ENCODE measurements at places on chromosomes 4 and X.

GRCh38 chrX:15619053-15619755 lies 18.4 kb upstream of the ACE2 start:
- DNase-seq: no peak

DNA sequence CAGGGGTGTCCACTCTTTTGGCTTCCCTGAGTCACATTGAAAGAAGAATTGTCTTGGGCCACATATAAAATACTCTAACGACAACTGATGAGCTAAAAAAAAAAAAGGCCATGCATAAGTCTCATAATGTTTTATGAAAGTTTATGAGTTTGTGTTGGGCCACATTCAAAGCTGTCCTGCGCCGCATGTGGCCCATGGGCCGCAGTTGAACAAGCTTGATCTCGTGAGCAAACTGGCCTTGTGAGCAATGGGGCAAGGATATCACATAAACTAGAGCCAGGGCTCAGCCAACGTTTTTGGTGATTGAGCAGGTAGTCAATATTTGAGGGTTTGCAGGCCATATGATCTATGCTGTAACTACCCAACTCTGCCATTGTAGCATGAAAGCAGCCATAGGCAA lies 44.6 kb upstream of the PHKA2 start:
- DNase-seq: no peak

GRCh38 chr4:168308912-168309311 lies 9.6 kb downstream of the DDX60 start:
- DNase-seq: no peak

DNA sequence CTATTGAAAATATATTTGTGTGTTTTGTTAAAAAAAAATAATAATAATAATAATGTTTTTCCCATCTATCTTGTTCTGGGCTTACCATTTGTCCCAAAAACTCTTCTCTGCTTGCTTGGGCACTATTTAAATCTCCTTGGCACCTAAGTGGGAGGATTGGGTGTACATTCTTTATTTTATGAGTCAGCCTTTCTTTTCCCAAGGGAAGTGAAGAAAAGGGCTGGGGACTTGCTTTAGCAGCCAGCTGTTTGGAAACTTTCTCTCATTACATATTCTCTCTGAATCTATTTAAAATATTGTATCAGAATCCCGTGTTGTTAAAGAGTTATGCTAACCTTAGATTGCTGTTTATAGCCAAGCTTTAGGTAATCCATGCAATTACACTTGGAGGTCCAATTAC lies 2332.4 kb downstream of the ARAP2 start:
- no peak for DNase-seq

GRCh38 chr4:169017971-169018370 lies 7.9 kb upstream of the CBR4 start:
- DNase-seq: no peak

DNA sequence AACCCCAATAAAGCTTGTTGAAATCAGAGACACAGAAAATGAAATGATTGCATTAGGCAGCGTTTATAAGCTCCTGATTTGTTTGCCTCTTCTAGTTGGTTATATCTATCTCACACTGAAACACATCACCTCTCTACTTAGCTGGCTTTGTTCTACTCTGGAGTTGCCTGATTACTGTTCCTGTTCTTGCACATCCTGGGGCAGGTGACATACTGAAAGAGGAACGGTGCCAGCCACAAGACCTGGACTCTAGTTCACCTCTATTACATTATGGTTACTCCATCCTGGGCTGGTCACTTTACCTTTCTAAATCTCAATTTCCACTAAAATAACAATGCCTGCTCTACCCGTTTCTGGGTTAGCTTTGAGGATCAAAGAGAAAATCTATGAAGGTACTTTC lies 47.9 kb downstream of the TRIM2 start:
- no peak for DNase-seq

GRCh38 chrX:2676794-2677675 lies 14.1 kb upstream of the CD99 start:
- no peak for DNase-seq

DNA sequence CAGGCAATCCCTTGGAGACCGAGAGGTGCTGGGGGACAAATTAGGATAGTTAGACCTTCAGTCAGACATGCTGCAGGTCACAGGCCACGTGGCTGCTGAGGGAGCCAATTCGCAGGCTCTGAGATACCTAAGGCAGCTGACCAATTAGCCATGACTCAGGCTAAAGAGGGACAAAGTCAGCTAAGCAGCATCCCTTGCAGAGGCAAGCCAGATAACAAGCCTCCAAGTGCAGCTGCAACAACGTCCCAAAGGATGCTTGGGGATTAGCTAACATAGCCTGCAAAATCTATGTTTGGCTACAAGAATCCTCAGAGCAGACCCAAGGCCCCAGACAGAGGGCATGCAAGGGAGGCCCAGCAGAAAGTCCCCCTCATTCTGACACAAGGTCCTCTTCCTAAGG lies 93.5 kb downstream of the SEL1L3 start:
- DNase-seq: no peak

DNA sequence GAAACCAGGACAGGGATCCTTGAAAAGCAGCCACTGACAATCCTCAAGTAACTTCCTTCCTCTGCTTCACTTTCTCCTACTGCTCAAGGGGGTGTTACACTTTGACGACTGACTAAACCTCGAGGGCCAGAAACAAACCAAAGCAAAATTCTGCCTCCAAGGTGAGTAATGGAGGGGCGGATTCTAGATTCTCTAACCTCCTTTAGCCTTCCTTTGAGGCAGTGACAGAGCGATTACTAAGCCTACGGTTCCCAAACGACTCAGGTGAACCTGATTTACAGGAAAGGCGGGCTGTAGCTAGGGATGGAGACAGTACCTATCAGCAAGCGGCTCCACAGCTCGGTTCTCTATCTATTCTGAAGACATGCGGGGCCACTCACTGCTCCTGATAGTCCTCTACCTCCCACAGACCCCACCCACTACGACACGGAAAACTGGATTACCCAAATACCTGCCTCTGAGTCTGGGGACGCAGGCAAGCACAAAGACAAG lies 487 bp downstream of the TBCK start:
- no peak for DNase-seq

- DNase-seq: no peak
Observed at GRCh38 chr4:90105274-90105673, 21.9 kb upstream of the CCSER1 start.

DNA sequence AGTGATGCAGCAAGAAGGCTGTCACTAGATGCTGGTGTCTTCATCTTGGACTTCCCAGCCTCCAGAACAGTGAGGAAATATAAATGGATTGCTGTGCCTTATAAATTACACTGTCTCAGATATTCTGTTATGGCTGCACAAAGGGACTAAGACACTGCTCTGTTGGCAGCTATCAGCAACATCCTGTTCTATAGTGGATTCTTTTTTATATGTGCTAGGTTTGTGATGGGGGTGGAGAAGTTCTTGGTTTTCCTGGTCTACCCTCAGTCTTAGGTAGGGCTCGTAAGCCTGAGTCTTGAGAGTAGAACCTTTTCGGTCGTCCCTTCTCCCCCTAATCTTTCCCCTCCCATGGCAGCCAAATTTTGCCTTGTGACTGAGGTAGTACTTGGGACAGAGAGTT lies 17.3 kb downstream of the STIM2 start:
- DNase-seq: no peak

GRCh38 chr4:1869530-1870327 lies 1.5 kb upstream of the NSD2 start:
- no peak for DNase-seq

GRCh38 chrX:14497184-14497666 lies 32.1 kb upstream of the GLRA2 start:
- no peak for DNase-seq

- no peak for DNase-seq
Observed at GRCh38 chrX:118212817-118213183, 96.2 kb upstream of the KLHL13 start.

GRCh38 chrX:103183912-103184311 lies 31.0 kb upstream of the BEX4 start:
- DNase-seq: no peak

DNA sequence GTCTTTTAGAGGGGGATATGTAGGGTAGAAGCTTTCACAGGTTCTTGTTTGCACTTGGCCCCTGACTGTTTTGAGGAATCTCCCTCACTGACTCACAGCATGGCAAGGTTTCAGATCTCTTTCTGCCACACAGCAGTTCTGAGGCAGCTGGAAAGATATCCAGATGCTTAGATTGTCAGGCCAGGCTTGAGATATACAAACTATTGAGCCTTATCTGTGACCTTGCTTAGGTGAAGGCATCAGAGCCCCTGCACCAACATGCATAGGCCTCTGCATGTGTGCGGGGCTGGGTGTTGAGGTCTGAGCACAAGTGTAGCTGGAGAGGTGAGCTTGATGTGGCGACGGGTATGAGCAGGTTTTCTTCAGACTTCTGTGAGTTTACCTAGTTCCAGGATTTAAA lies 80.9 kb upstream of the MSANTD1 start:
- DNase-seq: no peak

GRCh38 chrX:152902502-152902820 lies 4.6 kb downstream of the ZNF185 start:
- DNase-seq: no peak

GRCh38 chr4:31185014-31185585 lies 464.9 kb downstream of the PCDH7 start:
- DNase-seq: no peak

GRCh38 chrX:150293311-150294013 lies 69.7 kb upstream of the MAMLD1 start:
- DNase-seq: no peak

- DNase-seq: no peak
Observed at GRCh38 chr4:7288751-7289523, 96.6 kb downstream of the SORCS2 start.

GRCh38 chrX:32599156-32599555 lies 612.2 kb downstream of the DMD start:
- DNase-seq: no peak

- DNase-seq: no peak
Observed at GRCh38 chrX:68532831-68533533, 34.1 kb downstream of the YIPF6 start.

- DNase-seq: no peak
Observed at GRCh38 chr4:141560056-141560455, 76.3 kb upstream of the IL15 start.

DNA sequence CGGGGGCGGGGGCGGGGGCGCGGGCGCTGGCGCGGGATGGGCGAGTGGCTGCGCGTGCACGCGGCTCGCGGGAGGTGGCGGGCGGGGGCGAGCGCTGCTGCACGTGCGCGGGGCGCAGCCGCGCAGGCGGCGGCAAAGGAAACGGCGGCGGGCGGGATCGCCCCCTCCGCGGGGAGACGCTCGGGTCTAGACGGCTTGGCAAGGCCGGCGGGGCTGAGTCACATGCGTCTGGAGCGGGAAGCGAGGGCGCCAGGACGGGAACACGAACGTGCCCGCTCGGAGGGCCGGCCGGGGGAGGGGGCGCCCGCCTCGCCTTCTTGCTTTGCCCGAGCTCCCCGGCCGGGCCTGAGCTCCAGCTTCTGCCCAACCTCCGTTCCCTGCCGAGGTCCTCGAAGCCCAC lies 4.3 kb upstream of the HAUS7 start:
- DNase-seq: peak; percentile 48

GRCh38 chr4:64899563-64899962 lies 490.3 kb upstream of the TECRL start:
- no peak for DNase-seq

DNA sequence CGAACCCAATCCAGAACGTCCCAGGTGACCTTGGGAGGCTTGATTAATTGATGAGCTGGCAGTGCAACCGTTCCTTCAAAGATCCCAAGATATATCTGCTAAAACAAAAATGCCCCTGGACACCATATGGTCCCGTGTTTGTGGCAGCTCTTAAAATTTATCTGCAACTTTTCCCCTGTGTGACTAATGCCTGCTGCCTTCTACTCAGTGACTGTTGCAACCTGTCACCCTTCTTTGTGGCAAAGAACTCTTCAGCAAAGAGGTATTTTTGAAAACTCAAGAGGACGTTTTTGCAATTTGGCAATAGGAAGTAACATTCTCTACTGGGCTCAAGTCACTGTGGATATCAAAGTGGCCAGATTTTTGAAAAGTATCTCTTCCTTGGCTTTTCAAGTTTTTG lies 75.8 kb upstream of the SOD3 start:
- DNase-seq: no peak

GRCh38 chr4:11471618-11472017 lies 42.9 kb upstream of the HS3ST1 start:
- DNase-seq: no peak

DNA sequence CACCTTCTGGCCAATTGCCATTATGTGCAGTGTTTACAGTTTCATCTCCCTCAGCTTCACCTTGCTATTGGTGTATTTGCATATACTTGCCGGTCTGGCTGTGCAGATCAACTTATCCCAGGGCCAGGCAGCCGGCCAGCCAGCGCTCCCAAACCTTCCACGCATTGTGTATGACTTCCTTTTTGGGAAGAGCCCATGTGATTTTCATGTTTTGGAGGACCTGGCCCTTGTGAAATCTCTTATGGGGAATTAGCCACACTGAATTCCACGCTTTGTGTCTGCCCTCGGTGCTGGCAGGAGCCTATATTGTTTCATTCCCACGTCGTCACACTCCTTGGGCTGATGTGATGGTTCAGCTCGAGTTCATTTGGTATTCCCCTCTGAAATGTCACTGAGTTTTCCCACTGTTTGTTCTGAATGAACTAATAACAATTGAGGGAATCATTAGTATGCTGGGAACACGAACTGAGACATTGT lies 6.0 kb upstream of the PDLIM3 start:
- no peak for DNase-seq

DNA sequence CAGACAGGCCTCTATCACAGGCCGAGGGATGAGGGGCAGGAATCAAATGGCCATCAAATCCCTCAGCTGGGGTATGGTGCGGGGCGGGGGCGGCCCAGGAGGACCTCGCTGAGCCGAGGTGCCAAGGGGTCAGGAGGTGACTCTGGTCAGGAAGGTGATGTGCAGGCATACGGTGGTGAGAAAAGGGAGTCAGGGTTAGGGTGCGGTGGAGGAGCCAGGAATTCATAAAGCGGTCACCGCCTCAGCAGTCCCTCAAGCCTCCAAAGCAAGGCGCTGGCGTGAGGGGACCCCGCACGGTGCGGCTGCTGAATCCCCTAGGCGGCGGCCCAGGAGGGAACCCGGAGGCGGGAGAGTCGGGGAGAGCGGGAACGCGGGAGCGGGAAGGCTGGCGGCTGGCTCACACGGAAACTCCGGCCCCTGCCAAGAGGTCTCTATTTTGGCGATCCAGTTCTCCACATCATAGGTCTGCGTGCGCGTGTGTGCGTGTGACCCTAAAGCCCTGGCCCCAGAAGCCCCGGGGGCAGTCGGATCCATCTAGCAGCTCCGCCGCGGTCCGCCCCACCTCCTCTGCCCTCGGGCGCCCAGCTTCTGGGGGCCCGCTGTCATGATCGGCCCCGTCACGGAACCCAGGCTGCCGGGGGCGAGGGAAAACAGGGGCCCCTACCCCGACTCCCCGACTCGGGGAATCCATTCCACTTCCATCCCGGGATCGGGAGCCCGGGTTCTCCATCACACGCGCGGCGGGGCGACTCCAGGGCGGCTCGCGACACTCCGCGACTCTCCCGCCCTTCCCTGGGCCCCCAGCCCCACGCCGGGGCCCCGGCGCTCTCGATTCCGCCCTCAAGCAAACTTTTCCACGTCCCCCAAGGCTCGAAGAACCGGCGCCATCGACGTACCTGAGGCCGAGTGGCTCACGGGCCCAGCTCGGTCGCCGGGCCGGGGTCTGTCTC lies 593 bp downstream of the ELF4 start:
- DNase-seq: no peak
